ENCODE measurements at places on chromosomes 12 and 14. TPM values are rescaled to one million over a fixed set of nuclear protein-coding genes. Genes with fewer than 3 reads are reported as not detected.

CELA1 gene
- total RNA-seq = 0.85 TPM

NRIP2 gene
- total RNA-seq = not detected

FRS2 gene
- 24.9 TPM for total RNA-seq

CISTR gene
- not detected for total RNA-seq

AHNAK2 gene
- total RNA-seq = not detected

KRT72 gene
- total RNA-seq = 82.2 TPM

PMCH gene
- total RNA-seq = not detected

PRH2 gene
- total RNA-seq = not detected

CLEC12A gene
- total RNA-seq = 0.42 TPM

CLEC2A gene
- not detected for total RNA-seq

All from CD4-positive, alpha-beta T cell (primary cell).